ENCODE measurements at places on chromosomes 11 and 22.

- H3K36me3 ChIP-seq = no peaks in the 10 kb centered on the region
- H3K27me3 ChIP-seq = no peaks in the 10 kb centered on the region
- H3K4me1 ChIP-seq = peaks cover 14% of the 10 kb centered on the region
- no peak for DNase-seq
- H3K27ac ChIP-seq = no peak overlapping the region
These were observed 120.0 kb downstream of the SLC17A6 start for GRCh38 chr11:22458161-22458560.

DNA sequence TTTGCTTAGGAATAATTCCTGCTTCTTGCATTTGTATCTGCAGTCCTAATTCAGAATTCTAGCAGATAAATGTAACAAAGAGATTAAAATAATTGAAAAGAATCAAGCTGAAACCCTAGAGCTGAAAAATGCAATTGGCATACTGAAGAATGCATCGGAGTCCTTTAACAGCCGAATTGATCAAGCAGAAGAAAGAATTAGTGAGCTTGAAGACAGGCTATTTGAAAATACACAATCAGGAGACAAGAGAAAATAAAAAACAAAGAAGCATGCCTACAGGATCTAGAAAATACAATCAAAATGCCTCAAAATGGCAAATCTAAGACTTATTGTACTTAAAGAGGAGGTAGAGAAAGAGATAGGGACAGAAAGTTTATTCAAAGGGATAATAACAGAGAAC lies 8.2 kb downstream of the TREH start:
- H3K4me3 ChIP-seq = no peak overlapping the region
- no peak overlapping the region for H3K27ac ChIP-seq
- H3K4me1 ChIP-seq = no peaks in the 10 kb centered on the region
- no peaks in the 10 kb centered on the region for H3K27me3 ChIP-seq
- no peak for DNase-seq

GRCh38 chr11:23554002-23554401 lies 693.7 kb upstream of the CCDC179 start:
- no peak for DNase-seq
- no peak overlapping the region for H3K27ac ChIP-seq
- no peaks in the 10 kb centered on the region for H3K27me3 ChIP-seq
- H3K4me1 ChIP-seq = no peaks in the 10 kb centered on the region

DNA sequence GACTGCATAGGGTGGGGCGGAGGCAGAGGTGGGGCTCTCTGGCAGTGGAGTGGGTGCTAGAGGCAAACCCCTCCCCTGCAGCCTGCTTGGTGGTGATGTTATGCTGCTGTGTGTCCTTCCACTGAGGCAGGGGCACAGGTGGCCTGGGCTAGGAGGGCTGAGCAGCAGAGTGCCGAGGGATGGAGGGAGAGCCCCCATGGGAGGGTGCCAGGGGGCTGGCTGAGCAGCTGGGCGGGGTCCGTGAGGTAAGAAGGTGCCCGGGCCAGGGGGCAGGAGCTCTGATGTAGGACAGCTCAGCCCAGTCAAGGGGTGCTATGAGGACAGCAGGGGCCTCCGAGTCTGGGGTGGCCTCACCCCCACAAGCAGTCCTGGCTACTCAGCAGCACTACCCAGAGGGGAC lies 4.2 kb downstream of the CLDN5 start:
- no peaks in the 10 kb centered on the region for H3K36me3 ChIP-seq
- DNase-seq = no peak
- H3K27ac ChIP-seq = no peak overlapping the region
- no peak overlapping the region for H3K4me3 ChIP-seq
- peaks cover 16% of the 10 kb centered on the region for H3K4me1 ChIP-seq

DNA sequence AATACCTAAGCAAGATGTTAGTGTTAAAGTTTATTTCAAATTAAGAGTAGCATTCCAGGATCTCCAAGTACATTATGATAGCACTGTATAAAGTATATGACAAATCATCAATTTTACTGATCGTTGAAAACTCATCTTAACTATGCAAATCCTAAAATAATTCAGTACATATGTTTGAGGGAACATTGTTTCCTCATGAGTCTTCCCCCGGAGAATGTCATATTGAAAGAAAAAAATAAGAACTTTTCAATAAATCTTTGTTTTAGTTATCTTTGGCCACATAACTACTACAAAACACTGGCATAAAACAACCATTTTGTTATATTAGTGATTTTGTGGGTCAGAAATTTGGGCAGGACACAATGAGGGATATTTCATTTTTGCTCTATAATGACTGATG lies 135.4 kb downstream of the METTL15 start:
- H3K36me3 ChIP-seq = no peaks in the 10 kb centered on the region
- H3K27ac ChIP-seq = no peak overlapping the region
- H3K4me1 ChIP-seq = no peaks in the 10 kb centered on the region
- H3K4me3 ChIP-seq = no peak overlapping the region
- DNase-seq = no peak
- no peaks in the 10 kb centered on the region for H3K27me3 ChIP-seq

DNA sequence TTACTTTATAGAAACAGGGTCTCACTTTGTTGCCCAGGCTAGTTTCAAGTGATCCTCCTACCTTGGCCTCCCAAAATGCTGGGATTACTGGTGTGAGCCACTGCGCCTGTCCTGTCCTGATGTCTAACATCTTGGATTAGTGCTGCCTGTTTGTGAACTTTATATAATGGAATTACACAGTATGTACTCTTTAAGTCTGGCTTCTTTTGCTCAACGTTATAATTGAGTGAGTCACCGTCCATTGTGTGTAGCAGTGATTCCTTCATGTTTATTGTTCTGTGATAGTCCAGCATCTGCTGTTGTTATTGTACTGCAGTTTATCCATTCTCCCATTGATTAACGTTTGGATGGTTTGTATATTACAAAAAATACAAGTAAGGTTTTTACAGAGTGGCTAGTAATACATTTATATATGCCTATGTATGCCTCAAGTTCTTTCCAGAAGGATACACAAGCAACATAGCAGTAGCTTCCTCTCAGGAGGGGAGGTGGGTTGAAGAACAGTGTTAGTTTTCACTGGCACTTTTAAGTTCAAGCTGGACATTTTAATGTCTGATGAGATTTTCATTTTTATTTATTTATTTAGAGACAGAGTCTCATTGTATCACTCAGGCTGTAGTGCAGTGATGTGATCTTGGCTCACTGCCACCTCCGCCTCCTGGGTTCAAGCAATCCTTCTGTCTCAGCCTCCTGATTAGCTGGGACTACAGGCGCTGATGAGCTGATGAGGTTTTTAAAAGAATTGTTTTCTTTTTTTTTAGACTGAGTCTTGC lies 25.2 kb upstream of the MICALL1 start:
- peaks cover 11% of the 10 kb centered on the region for H3K36me3 ChIP-seq
- H3K27me3 ChIP-seq = no peaks in the 10 kb centered on the region
- no peak overlapping the region for H3K4me3 ChIP-seq
- H3K27ac ChIP-seq = no peak overlapping the region

DNA sequence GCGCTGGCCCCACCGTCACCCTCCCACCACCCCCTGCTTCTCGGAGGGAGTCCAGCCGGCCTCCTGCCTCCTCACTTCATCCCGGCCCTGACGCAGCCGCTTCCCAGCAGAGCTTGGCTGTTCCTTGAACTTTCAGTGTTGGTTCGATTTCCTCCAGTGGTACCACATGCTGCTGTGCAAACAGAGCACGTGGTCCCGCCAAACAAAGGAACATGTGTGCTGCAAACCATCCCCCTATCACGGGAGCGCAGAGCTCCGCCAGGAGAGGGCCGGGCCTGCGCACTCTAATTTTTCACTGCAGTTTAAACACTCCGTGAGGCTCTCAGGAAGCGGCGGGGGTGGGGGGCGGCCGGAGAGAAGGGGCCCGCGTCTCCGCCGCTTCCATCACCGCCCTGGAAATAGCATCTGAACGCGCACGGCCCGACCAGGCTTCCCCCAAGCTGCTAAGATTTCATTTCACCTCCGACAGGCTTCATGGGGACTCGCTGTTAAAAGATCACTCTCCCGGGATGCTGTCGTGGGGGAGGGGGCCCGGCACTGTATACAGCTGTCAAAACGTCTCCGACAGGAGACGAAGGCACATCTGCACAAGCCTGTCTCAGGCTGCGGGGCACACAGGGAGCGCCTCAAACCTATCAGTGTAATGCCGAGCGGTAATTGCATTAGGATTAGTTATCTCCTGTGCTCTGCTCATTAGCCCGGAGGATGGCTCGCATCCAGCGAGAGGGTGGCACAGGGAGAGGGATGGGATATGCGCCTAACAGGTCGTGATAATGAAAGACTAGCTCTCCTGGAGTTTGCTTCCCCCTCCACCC lies 269.9 kb upstream of the SORL1-AS1 start:
- H3K4me1 ChIP-seq = peaks cover 13% of the 10 kb centered on the region
- H3K4me3 ChIP-seq = no peak overlapping the region
- peak overlapping the region; percentile 82 for H3K27ac ChIP-seq
- H3K27me3 ChIP-seq = no peaks in the 10 kb centered on the region
- DNase-seq = peak; percentile 80

- no peaks in the 10 kb centered on the region for H3K4me1 ChIP-seq
- H3K36me3 ChIP-seq = no peaks in the 10 kb centered on the region
- H3K27me3 ChIP-seq = no peaks in the 10 kb centered on the region
These were observed 355.7 kb downstream of the MN1 start for GRCh38 chr22:27445881-27446280.

DNA sequence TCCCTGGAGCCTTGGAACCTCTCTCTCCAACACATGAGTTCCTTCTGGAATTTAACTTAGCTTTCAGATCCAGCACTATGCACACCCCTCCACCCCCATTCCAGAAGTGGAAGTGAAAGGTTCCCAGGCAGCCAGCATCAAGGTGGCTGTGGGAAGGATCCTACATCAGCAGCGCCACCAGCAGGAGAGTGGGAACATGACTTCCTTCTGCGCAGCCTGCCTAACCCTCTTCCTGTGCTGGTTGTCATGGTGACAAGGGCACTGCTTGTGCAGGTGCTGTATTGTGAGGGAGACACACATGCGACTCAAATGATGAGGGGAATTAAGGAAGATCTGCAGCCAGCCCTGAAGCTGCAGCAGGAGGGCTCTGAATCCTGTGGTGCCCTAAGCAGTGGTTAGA lies 904.5 kb upstream of the API5 start:
- H3K27me3 ChIP-seq = no peaks in the 10 kb centered on the region
- no peak overlapping the region for H3K27ac ChIP-seq
- no peak for DNase-seq
- H3K4me1 ChIP-seq = no peaks in the 10 kb centered on the region
- H3K36me3 ChIP-seq = no peaks in the 10 kb centered on the region

Measured in body of pancreas (tissue), 4 donors.